Foreskin keratinocyte (primary cell): ENCODE measurements at places on chromosomes 16 and 17.

- peak; percentile 62 for DNase-seq
Measured at GRCh38 chr17:41772218-41772585, 14.3 kb downstream of the JUP start.

DNA sequence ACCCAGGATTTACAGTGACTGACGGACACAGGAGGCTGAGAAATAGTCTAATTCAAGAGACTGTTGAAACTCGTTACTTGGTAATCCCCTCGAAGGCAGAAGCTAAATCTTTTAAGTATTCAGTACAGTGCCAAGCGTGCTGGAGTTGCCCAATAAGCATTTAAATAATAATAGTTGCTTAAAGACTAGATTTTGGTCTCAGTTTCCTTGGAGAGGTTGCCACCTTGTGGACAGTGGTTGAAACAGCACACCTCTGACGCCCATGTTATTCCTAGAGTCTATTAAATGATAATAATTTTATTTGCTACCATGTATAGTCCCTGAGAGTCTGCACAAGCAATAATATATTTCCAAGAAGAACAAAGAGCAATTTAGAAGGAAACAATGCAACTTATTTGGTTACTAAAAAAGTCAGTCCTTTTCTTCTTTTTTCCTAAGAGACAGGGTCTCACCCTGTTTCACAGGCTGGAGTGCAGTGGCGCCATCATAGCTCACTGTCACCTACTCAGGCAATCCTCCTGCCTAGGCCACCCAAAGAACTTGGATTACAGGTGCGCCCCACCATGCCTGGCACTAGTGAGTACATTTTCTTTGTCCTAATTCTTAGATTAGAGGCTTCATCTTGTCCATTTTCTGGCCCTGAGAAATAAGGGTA, 138.0 kb upstream of the NUDT7 start:
- DNase-seq: peak; percentile 7

- no peak for DNase-seq
Measured at GRCh38 chr16:87297918-87298631, 19.1 kb downstream of the C16orf95 start.

DNA sequence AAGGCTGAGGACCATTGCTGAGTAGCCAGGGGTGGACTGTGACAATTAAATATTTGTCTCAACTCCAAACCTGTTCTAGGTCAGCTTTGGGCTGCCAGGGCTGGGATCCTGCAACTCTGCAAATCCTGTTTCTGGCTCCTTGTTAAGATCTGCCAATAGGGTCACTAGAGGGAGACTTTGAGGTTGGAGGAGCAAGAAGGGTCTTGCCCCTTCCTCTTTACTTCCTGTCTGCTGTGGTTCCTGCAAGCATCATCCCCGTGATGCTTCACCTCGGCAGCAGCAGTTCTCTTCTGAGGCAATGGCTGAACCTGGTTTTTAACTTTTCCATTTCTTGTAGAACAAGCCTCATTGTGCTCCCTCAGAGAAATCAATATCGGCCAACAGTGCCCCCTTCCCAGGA, 124.6 kb downstream of the IRX5 start:
- DNase-seq: no peak

GRCh38 chr17:27560668-27561067, 70.3 kb upstream of the LGALS9 start:
- DNase-seq: no peak

DNA sequence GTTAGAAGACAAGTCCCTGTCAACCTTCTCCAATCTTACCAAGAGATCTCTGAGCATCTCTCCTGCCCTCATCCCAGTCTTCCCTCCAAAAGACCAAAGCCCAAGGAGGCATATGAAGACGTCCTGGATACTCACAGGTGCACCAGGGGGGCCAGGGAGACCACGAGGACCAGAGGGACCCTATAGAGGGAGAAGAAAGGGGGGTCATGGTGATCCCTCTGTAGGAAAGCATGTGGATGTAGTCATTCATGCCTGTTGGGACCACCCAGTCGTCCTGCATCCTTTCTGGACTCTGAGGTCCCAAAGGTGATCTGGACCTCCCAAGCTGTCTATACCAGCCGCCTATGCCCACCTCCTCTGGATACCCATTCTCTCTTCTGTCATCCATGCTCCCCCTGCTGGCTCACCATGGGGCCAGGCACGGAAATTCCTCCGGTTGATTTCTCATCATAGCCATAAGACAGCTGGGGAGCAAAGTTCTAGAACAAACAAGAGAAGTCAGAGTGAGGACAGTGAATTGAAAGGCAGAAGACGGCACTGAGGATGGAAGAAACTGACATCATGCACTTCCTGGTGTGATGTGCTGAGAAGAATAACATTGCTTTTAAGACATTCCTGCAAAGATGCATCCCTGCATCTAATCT, 3.3 kb downstream of the COL1A1 start:
- DNase-seq: no peak

- DNase-seq: no peak
Measured at GRCh38 chr17:57356153-57356718, 99.9 kb downstream of the MSI2 start.

DNA sequence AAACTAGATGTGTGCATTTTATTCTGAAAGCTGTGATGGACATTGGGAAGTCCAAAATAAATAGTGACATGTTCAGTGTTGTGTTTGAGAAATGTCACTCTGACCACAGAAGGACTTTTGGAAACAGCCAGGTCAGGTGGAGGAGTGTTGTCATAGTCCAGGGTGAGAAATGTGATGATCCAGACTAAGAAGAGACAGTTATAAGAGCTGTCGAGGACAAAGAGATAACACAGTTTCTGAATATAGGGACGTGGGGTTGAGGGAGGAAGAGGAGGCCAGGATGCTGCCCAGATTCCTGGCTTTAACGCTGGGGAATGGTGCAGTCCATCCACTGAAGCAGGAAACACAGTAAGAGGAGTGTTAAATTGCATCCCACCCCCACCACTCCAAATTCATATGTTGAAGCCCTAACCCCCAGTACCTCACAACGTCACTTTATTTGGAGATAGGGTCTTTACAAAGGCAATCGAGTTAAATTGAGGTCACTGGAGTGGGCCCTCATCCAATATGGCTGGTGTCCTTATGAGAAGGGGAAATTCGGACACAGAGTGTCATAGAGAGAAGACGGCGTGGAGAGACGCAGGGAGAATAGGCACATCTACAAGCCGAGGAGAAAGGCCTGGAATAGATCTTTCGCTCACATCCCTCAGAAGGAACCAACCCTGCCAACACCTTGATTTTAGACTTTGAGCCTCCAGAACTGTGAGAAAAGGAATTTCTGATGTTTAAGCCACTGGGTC, 71.3 kb downstream of the VAT1L start:
- DNase-seq: no peak

GRCh38 chr17:14269473-14269872, 31.4 kb upstream of the HS3ST3B1 start:
- no peak for DNase-seq

DNA sequence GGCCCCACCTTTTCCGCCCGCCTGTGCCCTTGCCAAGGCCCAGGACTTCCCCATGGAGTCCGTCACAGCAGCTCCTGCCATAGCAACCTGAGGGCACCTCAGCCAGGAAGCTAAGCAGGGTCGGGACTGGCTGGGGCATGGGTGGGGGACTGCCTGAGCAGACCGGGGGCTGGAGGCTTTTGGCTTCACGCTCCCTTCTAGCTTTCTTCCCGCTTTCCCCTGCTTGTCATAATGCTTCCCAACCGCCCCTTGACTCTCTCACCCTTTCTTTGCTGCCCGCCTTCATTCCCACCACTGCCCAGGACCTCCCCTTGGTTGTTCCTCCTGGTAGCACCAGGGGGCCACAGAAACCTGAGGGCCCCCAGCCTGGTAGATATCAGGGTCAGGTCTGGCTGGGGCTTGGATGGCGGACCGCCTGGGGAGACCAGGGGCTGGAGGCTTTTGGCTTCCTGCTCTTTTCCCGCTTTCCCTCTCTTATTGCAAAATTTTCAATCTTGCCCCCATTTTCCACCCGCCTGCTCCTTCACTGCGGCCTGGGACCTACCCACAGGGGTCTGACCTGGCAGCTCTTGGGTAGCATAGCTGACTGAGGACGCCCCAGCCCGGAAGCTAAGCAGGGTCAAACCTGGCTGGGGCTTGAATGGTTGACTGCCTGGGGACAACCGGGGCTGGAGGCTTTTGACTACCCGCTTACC, 2287.7 kb downstream of the TP53TG3F start:
- DNase-seq: no peak

DNA sequence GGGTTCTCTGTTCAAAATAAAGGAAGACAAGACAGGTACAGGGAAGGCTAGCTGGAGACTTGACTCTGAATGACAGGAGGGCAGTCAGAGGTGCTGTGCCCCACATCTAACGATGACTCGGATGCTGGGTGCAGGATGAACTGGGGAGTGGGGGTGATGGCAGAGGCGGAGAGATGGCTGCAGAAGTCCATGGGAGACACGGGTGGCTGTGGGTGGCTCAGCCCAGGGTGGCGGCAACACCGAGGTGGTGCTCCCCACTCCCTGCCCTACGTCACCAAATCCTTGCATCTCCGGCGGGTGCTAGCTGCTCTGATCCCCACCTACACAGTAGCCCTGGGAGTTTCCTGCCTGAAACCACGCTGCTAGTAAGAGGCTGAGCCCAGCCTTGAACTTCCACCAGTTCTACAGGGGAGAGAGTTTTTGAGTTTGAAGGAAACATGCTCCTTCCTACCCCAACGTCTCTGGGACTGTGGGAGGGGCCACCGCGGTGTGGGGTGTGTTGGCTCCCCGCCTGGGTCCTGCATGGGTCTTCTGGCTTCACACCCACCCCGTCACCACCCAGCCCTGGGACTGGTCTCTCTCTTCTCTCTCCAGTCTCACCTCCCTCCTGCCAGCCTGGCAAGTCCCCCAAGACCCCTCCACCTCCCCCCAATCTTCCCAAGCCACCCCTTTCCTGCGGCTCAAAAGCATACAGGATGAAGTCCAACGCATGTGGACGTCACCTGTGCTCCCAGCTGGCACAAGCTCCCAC, 4.5 kb downstream of the GSG1L start:
- no peak for DNase-seq

DNA sequence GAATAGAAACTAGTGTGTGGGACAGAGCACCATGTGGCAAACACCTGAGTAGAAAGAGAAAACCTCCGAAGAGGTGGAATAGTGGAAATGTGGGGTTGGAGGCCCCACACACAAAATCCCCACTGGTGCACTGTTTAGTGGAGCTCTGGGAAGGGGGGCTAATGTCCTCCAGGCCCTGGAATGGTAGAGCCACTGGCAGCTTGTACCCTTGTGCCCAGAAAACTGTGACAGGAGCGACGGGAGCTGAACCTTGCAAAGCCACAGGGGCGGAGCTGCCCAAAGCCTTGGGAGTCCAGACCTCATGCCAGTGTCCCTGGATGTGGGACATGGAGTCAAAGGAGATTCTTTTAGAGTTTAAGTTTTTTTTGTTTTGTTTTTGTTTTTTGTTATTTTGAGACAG, 50.6 kb downstream of the RNF112 start:
- no peak for DNase-seq

GRCh38 chr17:395974-396373, 43.4 kb upstream of the RPH3AL start:
- DNase-seq: no peak

- DNase-seq: no peak
Measured at GRCh38 chr17:62084585-62084984, 19.5 kb upstream of the MED13 start.

DNA sequence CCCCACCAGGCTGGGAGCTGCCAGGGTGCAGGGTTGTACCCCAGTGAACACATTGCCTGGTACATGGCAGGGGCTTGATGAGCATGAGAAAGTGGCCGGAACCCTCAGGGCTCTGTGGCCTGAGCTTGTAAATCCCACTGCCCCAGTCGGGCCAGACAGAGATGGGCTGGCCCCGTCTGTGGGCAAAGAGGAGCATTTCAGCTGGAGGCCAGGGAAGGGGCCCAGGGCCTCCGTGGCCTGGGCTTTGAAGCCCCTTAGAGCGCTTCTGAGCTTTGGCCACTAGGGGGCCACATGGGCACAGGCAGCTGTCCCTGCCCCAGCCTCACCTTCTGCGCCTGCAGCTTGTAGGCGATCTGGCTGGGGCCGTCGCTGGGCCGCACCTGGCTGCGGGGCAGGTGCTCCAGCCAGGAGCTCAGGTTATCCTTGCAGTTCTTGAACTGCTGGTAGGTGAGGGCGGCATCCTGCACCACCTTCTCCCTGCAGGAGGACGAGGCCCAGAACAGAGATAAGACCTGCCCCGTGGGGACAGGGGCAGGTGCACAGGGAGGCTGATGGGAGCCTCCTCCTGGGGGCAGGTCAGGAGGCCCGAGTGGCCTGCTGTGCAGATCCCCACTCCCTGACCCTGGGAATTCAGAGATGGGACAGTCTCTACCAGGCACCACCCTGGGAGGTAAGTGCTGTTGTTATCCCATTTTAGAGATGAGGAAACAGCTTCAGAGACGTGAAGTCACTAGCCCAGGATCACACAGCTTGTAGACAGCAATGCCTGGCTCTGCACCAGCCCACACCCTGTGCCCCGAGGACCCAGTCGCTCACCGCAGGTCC, 12.8 kb downstream of the EVPL start:
- DNase-seq: peak; percentile 38

- DNase-seq: no peak
Measured at GRCh38 chr16:20901068-20901435, 481 bp downstream of the LYRM1 start.

GRCh38 chr17:9321890-9322289, 253.7 kb downstream of the STX8 start:
- no peak for DNase-seq

DNA sequence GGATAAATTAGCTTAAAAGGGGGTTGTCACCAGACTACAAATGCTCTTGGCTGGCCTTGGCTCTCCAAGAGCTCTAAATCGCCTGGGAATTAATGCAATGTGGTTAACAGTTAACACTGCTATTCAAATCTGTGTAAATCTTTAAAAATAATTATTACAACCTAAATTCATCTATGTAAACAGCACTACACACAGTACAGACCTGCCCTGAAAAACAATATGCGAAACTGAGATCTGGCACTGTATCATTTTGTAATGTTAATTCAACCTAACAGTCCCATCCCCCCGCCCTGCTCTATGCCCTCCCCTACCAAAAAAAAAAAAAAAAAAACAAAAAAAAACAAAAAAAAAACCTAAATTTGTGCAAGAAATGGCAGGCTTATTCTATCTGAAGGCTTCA, 40.9 kb downstream of the DCUN1D3 start:
- DNase-seq: no peak

DNA sequence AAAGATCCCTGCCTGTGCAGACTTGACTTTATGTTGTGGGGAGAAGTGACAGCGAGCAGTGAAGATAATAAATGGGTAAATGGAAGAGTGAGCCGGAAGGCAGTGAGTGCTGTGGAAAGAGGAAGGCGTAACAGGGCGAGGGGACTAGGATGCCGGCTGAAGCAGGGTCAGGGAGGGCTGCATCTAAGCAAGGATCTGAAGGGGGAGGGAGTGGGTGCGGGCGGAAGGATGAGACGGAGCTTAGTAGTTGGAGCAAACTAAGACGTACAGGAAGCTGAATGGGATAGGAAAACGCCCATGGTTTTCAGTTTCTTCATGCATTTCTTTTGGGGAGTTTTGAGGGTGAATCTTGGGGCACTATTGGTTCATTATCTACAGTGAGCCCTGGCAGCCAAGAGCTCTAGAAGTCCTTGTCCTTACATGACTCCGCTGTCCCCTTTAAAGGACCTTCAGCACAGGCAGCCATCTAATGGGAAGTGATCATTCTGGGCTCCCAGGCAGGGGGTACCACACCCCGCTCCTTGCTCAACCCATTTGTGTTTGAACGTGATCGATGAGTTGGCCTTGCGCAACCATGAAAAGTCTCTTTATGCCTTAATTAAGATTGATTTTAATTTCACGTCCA, 10.4 kb upstream of the NAT9 start:
- DNase-seq: no peak
